ENCODE measurements at places on chromosomes 13 and 19.

DNA sequence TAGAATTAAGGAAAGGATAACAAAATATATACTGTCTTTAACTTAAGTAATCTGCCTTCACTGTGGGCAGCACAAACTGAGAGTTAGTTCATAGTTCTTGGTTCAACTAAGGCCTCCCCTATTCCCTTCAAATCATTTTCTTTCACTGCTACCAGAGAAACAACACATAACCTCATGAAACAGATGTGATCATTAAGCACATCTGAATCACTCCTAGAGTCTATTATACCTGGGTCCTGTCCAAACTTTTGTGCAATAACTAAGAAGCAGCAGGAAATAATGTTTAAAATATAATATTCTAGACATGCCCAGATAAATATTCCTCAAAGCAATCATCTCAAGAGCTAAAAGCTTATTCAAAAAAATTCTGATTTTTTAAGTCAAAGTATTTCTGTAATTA is 62.9 kb downstream of the ZC3H13 start:
- DNase-seq, result peak; percentile 51

- DNase-seq, result no peak
These were observed 86.2 kb upstream of the HTR2A start for GRCh38 chr13:46982856-46983582.

GRCh38 chr19:46841458-46842083 is 9.1 kb downstream of the AP2S1 start:
- DNase-seq, result peak; percentile 97

DNA sequence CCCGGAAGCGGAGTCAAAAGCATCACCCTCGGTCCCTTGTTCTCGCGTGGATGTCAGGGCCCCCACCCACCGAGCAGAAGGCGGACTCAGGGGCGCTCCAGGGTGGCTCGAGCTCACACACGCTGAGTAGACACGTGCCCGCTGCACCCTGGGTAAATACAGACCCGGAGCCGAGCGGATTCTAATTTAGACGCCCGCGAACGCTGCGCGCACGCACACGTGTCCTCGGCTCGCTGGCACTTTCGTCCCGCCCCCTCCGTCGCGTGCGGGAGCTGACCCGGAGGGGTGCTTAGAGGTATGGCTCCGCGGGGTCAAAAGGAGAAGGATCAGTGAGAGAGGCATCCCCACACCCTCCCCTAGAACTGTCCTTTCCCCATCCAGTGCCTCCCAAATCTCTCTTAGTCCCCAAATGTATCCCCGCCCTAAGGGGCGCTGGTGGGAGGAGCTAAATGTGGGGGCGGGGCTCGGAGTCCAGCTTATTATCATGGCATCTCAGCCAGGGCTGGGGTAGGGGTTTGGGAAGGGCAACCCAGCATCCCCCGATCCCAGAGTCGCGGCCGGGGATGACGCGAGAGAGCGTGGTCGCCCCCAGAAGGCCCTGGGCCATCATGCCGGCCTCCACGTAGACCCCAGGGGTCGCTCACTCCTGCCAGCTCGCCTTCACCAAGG is 451 bp upstream of the ICAM5 start:
- DNase-seq, result peak; percentile 79

DNA sequence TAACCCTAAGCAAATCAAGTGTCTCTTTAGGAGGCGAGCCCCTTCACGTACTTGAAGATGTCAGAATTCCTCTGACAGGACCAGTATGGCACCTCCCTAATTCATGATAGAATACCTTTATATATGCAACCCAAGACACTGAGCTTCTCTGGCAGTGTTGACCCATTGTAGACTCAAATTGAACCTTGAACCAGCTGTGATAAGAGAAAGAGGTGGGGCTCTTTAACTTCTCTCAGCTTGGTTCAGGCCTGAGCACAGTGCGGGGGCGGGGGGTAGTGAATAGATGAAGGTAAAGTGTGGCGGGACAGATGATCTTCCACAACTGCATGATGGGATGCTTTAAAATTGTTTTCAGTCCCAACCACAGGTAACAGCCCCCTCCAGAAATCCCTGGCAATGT is 12.1 kb downstream of the MBNL2 start:
- DNase-seq, result no peak

DNA sequence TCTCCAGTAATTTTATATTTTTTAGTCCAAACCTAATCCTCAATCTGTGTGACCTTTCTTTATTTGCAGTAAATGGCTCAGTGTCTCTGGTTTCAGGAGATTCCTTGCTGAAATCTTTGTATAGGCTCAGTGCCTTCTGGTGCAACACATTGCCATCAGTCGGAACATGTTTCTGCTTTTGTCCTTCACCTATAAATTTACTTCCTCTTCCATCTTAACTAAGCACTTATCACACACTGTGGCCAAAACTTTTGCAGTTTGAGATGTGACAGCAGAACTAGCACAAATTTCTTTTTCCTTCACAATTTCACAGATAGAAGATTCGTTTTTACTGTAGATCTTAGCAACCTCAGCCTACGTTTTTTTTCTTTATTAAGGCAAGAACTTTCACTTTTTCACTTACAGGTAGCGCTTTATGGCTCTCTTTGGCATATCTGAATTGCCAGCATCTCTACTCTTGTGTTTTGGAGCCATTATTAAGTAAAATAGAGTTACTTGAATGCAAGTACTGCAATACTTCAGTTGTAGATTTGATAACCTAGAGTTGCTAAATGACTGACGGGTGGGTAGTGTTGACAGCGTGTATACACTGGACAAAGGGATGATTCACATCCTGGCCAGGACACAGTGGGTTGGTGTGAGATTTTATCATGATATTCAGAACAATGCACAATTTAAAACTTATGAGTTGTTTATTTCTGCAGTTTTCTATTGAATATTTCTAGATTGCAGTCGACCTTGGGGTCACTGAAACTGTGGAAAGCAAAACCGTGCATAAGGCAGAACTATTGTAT is 44.3 kb downstream of the NDFIP2 start:
- peak; percentile 15 for DNase-seq

DNA sequence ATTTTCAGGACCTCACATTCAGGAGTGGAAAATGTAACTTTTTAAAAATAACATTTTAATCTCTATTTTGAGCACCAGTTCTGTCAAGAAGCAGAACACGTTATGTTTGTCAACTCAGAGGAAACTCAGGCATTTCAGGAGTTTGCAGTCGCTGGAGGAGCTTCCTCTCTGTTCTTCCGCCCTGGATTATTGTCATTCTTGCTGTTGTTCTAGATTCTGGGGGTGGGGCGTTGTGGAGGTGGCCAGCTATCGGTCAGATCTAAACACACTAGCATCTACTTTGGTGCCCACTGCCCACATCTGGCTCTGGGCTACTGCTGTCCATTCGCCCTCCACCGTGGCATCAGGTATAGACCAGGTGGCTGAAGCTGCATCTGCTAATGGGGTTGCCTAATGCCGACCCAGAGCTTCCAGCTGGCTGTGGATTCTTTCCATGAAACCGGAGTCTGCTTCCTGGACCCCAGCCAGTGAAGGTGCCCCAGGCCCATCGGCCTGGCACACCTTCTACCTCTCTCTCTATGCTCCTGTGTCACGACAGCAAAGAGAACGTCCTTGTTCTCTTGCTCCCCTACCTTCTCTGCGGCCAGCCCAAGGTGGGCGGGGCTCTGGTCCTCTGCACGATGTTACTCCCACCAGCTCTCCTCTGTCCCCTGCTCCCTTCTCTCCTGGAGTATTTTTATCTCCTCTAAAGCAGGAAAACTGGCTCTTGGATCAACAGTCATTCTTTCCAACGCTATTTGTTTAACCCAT is 36.7 kb upstream of the DGKH start:
- no peak for DNase-seq

DNA sequence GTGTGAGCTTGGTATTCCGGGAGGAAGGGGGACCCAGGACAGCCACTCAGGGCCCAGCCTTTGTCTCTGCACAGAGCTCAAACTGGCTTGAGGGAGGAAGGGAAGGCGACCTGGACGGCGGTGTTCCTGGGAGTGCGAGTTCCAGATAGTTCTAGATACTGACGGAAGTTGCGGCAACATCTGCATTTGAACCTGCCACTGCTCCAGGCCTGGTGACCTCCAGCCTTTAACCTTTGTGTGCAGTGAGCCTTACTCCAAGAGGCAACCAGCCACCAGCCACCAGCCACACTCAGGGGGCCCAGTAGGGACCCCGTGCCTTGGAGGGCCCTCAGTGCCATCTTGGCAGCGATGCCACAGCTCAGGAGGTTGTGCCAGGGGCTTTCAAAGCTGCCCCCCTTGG is 15.5 kb upstream of the ZBTB7A start:
- DNase-seq, result no peak

- no peak for DNase-seq
These were observed 9.3 kb upstream of the TRPC4 start for GRCh38 chr13:37878921-37879320.

- no peak for DNase-seq
These were observed 56.0 kb downstream of the ZAR1L start for GRCh38 chr13:32259116-32259515.

DNA sequence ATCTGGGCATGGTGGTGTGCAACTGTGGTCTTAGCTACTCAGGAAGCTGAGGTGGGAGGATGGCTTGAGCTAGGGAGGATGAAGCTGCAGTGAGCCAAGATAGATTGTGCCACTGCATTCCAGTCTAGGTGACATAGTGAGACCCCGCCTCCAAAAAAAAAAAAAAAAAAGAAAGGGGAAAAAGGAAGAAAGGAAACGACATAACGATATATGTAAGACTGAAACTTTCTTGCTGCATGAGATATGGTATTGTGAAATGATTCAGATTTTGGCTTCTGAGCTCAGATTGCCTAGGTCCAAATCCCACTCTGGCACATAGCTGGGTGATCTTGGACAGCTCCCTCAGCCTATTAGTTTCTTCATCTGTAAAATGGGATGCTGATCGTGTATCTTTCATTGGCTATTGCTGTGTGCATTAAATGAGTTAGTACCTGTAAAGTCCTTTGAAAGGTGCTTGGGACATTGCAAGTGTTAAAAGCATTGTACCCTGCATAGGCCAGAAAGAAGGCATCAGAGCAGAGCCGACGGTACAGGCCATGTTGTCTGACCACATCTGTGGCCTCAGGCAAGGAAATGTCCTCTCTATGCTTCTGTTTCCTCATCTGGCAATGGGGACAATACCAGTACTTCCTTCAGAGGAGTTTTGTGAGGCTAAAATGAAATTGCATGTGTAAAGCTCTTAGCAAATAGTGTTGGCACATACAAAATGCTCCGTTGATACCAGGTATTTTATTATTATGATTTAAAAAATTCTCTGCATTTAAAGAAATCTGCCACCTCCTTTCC is 32.6 kb upstream of the SLC46A3 start:
- peak; percentile 37 for DNase-seq

DNA sequence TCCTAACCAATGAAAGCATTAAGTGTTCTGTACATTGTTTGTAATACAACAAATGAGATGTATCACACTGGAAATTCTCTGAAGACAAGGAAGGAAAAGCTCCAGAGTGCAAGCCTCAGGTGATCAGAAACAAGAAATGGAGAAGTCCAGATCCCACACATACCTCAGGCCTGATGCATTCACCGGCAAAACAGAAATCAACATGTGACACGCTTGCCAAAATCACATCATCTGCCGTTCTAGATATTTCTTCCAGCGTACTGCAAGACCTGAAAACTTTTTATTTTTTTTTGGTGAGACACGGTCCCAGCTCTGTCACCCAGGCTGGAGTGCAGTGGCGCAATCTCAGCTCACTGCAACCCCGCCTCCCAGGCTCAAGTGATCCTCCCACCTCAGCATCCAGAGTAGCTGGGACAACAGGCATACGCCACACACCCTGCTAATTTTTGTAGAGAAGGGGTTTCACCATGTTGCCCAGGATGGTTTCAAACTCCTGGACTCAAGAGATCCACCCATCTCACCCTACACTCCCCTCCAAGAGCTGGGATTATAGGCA is 48.6 kb downstream of the FOXO1 start:
- DNase-seq, result no peak

- no peak for DNase-seq
These were observed 13.9 kb downstream of the ERICH6B start for GRCh38 chr13:45601680-45602079.

DNA sequence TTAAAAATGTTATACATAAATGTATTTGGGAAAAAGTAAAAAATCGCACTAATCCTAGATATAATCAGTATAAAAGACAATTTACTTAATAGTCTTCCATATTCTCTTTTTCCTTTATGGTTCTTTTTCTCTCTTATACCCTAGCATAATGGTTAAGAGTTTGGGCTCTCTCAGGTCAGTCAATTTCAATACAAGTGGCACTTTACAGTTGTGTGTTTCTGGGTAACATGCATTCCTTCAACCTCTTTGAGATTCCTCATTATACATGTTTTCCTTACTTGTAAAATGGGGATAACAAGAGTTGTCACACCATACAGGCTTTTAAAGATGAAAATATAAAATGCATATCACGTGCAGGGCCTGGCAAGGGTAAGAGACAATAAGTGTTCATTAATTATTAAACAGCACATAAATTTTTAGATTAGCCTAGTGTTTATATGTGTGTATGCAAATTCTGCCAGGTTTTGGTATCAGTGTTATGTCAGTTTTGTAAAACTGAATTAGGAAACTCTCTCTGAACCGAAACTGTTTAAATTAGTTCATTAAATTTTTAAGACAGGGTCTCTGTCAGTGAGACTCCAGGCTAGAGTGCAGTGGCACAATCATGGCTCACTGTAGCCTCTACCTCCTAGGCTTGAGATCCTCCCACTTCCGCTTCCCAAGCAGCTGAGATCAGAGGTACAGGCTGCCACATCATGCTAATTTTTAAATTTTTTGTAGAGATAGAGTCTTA is 49.8 kb downstream of the ELF1 start:
- DNase-seq, result no peak

- DNase-seq, result no peak
These were observed 35.4 kb upstream of the INTS6 start for GRCh38 chr13:51488212-51488611.

DNA sequence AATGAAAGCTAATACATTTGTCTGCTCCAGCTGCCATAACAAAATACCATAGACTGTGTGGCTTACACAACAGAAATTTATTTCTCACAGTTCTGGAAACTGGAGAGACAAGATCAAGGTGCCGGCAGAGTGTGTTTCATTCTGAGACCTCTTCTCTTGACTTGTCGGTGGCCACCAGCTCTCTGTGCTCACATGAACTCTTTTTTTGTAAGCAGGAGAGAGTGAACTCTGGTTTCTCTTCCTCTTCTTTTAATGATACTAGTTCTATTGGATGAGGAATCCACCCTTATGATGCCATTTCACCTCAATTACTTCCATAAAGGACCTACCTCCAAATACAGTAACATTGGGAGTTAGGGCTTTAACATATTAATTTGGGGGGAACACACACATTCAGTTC is 11.7 kb downstream of the KCTD12 start:
- DNase-seq, result no peak

DNA sequence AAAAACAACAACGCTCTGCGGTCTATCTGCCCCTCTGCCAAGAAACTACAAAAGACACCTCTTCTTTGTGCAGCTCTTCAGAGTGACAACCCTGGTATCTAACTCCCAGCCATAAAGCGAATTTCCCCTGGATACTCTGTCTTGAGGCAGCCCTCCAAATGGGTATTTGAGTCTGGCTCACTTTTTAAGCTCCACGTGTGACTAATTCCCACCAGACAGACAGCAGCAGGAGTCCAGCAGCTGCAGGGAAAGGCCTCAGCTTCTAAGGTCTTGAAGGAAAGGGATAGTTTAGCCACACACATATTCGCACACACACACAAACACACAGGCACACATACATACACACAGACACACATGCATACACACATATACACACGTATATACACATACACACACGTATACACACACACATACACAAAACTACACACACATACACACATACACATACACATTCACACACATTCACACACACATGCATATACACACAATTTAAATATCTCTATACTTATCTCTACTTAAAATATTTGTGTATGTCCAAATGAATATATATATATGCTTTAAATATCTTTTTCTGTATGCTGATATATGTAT is 188.8 kb downstream of the TSHZ3 start:
- DNase-seq, result peak; percentile 15

GRCh38 chr13:57933606-57934005 is 302.1 kb downstream of the PCDH17 start:
- no peak for DNase-seq

Data from EH (cell line).